Right ventricle myocardium inferior (tissue), 1 donor: ENCODE measurements at places on chromosomes 2 and 18.

DNA sequence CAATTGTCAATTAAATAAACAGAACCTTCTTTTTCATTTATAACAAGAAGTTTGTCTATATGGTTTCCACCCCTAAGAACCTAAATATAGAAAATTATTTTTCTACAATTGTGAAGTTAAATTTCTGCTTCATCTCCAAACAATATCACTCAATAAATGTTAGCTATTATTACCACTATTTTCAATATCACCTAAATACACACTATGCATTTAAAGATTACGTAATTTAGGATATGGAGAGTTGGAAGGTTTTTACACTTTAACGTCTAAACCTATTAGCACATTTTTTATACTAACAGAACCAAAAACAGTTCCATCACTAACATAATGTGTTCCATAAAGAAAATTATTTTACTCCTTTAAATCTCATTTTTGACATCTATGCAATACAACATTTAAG is 48.0 kb downstream of the ROCK2 start:
- no peak for DNase-seq

GRCh38 chr2:10848541-10848940 is 36.0 kb upstream of the PDIA6 start:
- DNase-seq: no peak

GRCh38 chr2:70461414-70461813 is 92.2 kb downstream of the TGFA start:
- no peak for DNase-seq

GRCh38 chr18:30632071-30632698 is 410.4 kb downstream of the DSC3 start:
- no peak for DNase-seq

DNA sequence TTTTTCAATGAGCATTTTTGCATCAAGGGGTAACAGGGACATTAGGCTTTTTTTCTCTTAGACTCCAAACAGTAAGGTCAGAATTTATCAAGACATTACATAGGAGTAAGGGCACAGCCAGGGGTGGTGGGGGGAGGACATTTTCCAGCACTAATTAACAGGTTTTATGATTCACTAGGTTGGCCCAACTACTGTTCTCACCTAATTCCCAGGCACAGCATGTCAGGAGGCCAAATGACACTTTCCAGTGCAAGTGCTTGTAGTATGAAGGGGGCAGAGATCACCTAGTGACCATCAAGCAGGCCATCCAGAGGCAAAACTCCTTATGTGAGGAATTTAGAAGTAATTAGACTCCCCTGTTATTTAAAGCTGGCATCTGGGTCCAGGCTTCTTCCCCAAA is 3.9 kb upstream of the MBD2 start:
- no peak for DNase-seq

- DNase-seq: no peak
These were observed 109.9 kb downstream of the COPS8 start for GRCh38 chr2:237195396-237196120.

DNA sequence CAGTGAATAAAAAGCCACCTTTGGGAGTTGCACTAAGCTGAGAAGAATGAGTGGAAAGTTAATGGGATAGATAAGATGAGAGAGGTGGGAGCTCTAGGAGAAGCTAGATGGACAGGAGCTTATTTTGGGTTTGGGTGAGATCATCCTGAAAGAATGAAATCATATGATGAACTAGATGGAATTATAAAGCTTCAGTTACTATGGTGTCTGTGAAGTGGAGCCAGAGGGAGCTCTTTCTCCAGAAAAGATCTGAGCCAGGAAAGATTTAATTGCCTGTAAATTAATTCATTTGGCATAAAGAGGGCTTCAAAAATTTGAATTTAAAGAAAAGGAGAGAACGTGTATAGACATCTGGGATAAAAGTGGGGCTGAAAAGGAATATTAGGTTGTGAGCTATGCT is 10.3 kb downstream of the DNAH6 start:
- no peak for DNase-seq

DNA sequence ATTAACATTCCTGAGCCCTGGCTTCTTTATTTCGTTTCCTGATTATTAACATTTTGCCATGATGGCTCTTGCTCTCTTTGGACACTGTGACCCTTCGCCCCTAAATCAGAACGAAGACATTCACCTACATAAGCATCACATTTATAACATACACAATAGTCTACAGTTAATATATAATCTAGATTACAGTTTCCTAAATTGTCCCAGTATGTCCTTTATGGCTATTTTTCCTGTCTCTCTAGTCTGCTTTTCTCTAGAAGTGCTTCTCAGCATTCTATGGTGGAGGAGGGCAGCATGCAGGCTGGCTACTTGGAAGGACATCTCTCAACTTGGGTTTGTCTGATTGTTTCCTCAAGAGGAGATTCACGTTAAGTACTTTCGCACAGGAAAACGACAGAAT is 49.9 kb downstream of the FAM210A start:
- DNase-seq: no peak

- no peak for DNase-seq
These were observed 234.8 kb upstream of the KYNU start for GRCh38 chr2:142642650-142643049.

DNA sequence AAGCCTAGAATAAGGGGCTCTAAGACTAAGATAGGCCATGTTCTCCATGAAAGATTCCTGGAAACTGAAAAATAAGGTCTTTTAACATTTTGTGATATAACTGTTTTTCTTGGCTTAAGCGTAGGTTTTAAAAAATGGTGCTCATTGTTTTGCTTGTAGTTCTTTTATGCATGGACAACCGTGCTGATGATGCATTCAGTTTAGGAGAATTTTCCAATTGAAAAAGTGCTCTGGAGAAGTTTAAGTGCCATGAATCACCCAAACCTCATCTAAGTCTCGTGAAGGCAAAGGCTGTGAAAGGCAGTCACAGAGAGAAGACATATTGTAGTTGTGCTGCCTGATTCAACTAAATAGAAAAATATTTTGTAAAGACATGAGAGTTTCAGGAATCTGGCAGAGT is 111.8 kb upstream of the GAREM1 start:
- DNase-seq: no peak

DNA sequence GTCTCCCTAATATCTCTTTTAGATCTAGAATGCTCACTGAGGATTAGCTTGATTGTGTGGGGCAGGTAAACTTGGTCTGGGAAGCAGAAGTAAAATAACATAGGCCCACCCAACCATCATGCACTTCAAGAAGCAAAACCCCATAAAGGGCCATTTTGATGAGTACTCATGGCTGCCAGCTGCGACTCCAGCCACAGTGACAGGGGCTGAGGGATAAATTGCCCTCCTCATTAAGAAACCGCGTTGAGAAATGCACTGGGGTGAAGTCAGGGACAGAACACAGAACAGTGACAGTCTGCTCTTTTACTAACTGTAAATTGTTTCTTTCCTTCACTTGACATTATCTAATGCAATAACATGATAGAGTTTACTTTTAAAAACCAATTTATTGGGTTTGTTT is 60.2 kb downstream of the RND3 start:
- no peak for DNase-seq

DNA sequence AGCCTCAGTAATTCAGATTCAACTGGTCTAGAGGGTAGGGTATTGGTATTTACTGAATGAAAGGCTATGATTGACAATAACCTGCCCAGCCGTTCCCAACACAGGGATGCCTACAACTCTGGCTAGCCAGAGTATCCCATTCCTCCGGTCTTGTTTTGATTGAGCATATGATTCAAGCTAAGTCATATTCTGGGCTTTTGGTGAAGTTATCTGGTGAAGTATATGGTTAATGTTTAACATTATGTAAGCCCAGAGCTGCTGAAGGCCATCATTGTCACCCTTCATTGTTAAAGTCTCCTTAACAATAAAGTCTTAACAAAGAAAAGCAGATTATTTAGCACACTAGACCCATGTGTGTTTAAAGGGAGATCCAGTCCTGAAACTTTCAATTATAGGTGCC is 152.6 kb downstream of the EXOC6B start:
- DNase-seq: no peak

DNA sequence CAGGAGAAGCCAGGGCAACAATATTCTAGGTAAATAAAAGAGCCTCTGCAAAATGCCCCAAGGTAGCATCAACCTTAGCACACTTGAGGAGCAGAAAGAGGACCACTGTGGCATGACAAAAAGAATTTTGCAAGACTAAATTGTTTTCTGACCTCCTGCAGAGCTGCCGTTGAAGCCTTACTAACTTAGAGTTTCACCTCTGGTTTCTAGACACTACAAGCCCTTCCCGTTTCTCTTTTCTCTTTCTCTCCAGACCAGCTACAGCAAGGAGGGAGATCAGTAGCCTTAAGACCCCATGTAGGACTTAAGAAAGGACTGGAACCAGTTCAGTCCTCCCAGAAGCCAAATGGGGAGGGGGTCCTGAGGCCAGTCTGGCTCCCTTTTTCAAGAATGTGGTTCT is 73.3 kb upstream of the SP3 start:
- no peak for DNase-seq

GRCh38 chr2:67752199-67752598 is 310.6 kb downstream of the C1D start:
- no peak for DNase-seq

DNA sequence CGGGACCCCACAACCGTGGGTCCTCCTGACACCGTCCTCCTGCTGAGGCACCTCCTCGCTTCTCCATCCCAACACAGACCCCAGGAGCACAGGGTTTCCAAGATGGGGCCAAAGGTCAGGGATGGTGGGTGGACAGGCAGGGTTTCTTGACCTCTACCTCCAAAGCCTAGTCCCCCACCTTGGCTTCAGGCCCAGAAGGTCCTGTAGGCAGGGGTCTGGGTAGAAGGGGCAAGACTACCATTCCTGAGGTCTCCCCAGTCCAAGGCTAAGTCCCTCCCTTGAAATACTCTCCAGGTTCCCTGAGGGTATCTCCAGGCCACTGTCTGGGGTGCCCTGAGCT is 7.1 kb downstream of the CYP26B1 start:
- no peak for DNase-seq

DNA sequence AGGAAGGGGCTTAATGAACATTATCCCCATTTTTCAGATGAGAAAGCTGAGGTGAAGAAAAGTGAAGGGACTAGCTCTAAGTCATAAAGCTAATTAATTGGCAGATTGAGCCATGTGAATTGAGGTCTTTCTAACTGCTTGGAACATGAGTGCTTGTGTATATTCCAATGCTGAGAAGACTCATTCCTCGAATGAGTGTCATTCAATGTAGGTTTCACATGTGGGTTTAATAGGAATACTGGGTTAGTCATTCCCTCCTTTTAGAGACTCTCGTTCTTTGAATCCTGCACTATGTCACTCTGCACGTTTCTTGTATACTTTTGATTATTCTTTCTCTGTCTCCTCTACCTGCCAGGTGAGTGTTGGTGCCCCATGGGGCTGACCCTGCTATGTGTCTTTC is 218.2 kb downstream of the HRH4 start:
- DNase-seq: no peak

DNA sequence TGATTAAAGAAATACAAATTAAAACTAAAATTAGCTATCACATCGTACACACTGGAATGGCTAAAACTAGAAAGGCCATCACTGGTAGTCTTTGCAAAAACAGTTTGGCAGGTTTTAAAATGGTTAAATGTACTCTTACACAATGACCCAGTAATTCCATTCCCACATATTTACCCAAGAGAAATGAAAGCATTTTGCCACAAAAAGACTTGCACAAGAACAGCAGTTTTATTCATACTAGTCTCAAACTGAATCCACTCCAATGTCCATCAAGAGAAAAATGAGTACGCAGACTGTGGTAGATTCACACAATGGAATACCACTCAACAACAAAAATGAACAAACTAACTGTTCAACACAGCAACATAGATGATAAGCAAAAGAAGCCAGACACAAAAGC is 29.1 kb downstream of the SP140L start:
- no peak for DNase-seq

GRCh38 chr18:68494802-68495581 is 219.9 kb downstream of the TMX3 start:
- DNase-seq: no peak

GRCh38 chr2:41446266-41446665 is 601.6 kb upstream of the PKDCC start:
- DNase-seq: no peak

DNA sequence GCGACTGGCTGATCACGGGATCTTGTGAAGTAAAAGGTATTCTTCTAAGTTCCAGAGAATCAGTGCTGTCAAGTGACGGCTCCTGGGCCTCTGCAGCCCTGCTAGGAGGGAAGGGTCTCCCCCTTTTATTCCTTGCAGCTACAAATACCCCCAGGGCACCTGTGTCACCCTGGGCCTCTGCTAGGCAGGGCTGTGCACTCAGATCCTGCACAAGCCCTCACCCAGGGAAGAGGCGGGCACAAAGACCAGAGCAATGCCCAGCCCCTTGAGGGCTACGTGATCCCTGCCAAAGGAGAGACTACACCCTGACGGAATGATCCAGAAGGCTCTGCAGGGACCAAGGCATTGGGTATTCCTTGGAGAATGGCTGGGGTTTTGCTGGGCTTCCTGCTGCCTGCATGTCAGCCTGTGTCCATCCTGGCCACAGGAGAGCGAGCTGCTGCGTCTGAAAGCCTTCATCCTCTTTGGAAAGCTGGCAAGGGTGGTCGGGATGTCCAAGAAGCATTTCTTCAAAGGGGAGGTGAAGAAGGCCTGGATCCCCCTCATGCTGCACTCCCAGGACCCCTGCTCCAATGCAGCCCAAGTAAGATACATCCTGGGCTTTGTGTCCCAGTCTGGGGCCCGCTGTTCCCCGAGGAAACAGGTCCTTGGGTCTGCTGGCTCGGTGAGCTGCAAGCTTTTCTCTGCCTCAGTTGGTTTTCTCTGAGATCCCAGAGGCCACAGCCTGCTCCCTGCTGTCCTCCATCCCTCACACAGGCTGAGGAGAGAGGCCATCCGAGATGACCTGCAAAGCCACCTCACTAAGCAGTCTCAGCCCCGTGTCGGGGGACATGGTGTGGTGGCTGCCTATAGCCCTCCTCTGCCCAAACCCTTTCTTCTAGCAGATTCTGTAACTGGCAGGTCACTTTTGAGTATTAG is 24.9 kb downstream of the HJURP start:
- no peak for DNase-seq

GRCh38 chr2:215396595-215397313 is 39.1 kb downstream of the FN1 start:
- DNase-seq: no peak

DNA sequence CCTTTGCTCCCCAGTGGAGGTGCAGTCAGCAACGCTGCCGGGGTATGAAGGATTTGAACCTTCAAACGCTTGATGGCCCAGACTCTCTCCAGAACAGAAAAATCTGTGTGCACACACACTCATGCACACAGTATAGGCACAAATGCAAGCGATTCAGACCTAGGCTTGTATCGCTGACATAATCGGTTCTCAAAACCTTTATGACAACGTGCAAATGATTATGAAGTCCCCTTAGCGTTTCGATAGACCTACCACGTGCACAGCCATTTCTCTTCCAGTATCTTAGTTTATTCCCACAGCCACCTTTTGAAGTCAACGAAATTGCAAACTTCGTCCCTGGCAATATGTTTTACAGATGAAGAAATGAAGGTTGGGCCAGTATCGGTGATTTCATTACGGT is 138.9 kb upstream of the MYCN start:
- DNase-seq: no peak

DNA sequence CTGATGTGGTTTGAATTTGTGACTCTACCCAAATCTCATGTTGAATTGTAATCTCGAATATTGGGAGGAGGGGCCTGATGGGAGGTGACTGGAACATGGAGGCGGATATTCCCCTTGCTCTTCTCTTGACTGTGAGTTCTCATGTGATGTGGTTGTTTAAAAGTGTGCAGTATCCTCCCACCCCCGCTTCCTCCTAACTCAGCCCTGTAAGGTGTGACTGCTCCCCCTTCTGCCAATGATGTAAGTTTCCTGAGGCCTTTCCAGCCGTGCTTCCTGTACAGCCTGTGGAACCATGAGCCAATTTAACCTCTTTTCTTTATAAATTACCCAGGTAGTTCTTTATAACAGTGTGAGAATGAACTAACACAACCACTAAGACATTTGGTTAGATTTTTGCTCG is 458.4 kb downstream of the THSD7B start:
- DNase-seq: no peak
